ENCODE measurements at places on chromosomes 2 and 18.

DNA sequence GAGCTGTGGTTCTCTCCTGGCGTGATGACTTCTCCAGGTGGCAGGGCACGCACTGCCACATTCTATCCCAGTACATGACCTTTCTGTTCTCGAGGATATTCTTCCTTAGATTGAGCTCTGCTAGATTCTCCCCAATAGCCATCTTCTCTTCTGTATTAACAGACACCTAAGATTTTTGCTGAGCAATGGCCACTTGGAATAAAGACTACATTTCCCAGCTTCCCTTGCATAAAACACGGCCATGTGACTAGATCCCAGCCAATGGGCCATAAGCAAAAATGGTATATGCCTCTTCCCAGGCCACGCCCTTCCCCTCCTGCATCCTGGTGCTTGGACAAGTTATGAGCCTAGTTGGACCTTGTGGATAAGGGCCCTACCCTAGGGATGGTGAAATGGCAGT lies 82.1 kb downstream of the EIF2AK3 start:
- DNase-seq, result no peak

DNA sequence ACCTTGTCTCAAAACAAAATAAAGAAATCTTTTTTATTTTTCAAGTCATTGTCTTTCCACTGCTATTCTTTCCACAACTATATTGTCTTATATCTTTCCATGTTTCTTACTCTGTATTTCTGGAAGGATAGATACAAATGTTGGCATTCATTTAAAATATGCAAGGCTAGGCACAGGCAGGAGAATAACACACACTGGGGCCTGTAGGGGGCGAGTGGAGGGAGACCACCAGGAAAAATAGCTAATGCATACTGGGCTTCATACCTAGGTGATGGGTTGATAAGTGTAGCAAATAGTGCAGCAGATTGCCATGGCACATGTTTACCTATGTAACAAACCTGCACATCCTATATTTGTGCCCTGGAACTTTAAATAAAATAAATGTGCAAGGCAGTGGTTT lies 9.6 kb downstream of the MRPL30 start:
- no peak for DNase-seq

- no peak for DNase-seq
These were observed 107.2 kb upstream of the L3MBTL4 start for GRCh38 chr18:6521803-6522418.

DNA sequence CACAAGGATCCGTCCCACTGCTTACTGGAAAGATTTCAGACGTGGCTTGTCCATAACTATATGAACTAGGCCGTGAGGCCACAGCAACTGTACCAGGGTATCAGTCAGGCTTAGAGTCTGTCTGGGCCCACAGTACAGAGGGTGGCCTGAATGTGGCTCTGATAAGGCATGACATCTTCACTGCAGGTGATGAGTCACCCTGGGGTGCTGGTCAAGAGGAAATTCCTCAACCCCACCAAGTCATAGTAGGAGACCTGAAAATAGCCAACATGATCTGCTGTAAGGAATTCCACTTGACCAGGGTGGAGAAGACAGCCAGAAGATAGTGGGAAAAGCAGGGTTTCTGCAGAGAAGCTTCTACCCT lies 107.7 kb downstream of the INHBB start:
- DNase-seq, result no peak

GRCh38 chr2:16613539-16614011 lies 52.1 kb downstream of the CYRIA start:
- no peak for DNase-seq

DNA sequence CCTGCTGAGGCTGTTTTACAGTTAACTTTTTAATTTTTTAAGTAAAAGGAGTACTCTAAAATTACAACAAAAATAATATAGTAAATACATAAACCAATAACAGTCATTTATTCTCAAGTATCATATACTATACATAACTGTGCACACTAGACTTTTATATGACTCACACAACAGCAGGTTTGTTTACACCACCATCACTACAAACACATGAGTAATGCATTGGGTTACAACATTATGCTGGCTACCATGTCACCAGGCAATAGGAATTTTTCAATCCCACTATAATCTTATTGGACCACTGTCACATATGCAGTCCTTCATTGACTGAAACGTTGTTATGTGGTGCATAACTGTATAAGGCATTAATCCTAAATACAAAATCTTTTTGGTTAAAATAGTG lies 42.5 kb downstream of the RASGRP3 start:
- DNase-seq, result no peak

GRCh38 chr2:240211598-240212424 lies 71.4 kb upstream of the OTOS start:
- no peak for DNase-seq

DNA sequence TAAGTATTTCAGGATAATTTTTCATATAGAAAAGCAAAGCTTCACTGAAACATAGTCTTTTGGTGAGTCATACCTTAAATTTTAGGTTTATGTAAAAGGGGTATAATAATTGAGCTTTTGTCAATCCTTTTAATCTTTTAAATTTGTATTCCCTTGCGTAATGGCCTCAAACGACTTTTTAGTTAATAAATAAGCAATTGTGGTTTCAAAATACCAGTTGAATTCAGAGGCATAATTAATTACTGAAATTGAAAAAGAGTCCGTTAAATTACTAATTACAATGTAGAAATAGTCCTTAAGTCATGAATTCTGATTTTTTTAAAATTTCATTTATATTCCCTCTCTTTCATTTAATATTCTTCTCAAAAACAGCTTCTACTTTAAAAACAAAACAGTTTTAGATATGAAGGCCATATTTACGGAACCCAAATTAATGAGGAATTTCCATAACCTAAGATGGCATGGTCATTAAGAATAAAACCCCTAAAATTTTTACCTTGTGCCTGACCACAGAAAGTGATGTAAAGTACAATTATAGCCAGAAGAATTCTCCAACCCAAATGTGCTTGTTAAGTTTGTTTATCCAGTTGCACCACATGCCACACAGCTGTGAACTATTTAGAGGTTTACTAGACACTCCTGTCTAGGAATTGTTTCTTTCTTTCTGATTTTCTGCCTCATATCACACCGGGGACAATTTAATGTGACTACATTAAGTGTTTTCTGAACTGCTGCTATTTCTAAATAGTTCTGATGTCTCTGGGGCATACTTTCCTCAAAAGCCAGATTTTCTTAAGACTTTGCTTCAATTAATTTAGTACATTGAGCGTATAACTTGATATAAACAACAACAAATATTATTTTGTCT lies 60.7 kb upstream of the ITGA4 start:
- DNase-seq, result no peak

GRCh38 chr2:84731185-84731584 lies 149.7 kb downstream of the TRABD2A start:
- no peak for DNase-seq

GRCh38 chr2:192437653-192438052 lies 242.9 kb upstream of the TMEFF2 start:
- DNase-seq, result no peak

All from activated CD8-positive, alpha-beta memory T cell treated with anti-CD3 and anti-CD28 coated beads for 1 hour (primary cell).